ENCODE measurements at places on chromosomes 3 and 15.
A peak's percentile ranks its signal among the peaks of the same experiment; 100 is the strongest.

GRCh38 chr15:81000144-81000623 is 539 bp upstream of the TLNRD1 start:
- no peak for DNase-seq

- DNase-seq = peak; percentile 26
Measured at GRCh38 chr15:85312929-85313331, 67.5 kb upstream of the AKAP13 start.

GRCh38 chr15:76972389-76973361 is 22.3 kb upstream of the PSTPIP1 start:
- DNase-seq = no peak

- no peak for DNase-seq
Measured at GRCh38 chr3:108406063-108406660, 104.2 kb downstream of the MYH15 start.

DNA sequence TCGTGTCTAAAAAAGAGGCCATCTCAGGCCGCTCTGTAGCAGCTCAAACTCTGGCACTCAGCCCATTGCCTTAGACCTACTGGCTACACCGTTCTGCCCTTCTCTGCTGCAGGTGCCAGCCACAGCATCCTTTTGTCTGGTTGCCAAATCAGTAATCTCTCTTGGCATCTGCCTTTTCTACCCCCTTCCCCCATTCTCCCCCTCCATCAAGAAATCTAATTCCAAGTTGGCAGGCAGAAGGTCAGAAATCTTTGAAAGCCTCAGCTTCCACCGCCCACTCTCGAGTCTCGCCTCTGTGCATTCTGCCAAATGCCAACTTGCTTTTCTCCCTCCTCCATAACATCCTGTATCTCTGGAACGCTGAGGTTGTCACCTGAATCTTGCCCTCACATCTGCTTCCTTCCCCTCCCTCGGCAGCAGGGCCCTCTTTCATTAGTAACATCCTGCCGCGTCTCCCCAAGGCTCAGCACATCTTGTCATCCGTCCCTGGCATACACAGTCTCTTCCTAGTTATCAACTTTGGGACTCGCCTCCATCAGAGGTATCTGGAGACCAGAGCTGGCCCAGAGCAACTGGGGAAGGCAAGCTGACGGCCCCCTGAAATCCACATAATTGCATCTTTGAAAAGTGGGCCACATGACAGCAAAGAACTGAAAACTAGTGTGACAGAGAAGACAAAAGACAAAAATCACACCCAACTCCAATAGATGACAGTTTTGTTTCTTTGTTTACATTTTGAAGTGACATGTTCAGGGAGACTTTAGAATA is 312.0 kb upstream of the CCDC54 start:
- DNase-seq = no peak
